Stimulated activated CD8-positive, alpha-beta memory T cell treated with anti-CD3 and anti-CD28 coated beads, Interleukin-7, amount 100 ng/mL, for 4 hours (primary cell): ENCODE measurements at places on chromosomes 2 and 18.

DNA sequence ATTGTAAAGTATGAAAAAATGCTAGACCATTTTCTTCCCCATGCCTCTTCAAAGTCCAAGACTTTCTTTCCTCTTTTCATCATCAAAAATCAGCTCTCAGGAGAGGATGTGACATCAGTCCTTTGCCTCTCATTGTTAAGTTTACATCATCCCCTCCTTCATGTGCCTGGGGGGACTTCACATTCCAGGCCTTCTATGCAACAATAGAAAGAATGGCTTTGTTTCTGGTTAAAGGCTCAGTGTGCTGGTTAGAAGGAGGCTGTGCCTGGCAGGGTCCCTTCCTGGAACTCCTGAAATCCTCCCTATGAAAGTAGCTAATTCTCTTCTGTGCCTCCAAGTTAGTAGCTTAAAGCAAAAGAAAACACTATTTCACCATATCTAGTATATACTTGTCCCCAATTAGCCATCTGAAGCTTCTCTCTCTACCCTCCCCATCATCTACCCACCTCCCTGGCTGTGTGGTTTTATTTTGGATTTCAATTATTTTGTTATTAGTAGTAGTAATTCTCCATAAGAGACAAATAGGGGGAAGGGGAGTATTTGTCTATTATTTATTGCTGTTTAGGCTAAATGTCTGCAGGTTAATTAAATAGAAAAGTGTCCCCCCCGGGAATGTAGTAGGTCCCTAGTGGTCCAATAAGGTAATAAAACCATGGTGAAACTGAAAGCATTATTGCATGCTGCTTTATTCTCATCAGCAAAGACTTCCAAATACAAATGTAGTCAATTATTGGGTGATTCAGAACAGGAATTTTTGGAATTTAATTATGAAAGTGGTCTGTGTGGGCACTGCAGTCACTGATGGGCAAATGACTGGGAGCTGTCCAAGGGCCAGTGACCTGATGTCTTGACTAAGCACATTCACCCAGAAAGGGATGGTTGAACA is 69.0 kb downstream of the CPO start:
- DNase-seq: no peak

DNA sequence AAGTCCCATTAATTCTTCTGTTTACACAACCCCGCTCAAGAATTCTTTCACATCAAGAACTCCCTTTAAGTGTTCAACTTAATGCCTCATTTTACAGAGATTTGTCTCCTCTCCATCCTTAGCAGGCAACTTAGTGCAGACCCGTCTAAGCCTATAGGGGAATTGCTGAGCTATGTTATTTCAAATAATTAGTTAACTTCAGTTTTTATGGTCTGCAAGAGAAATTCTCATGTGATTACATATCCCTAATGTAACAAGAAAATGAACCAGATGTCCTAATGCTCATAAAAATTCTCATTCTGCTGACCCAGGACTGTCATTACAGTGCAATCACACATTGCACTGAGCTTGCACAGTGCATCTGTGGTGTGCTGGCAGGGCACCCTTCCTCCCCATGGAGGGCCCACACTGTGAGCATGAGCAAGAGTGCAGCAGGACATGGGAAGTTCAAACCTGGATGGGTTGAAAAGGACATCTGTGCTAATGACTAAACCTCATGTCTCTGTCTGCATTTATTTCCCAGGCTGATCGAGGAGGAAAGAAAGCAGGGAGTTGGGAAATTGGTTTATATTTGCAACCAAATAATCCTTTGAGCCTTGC is 97.1 kb downstream of the COL5A2 start:
- no peak for DNase-seq

GRCh38 chr2:72695676-72696075 is 130.2 kb downstream of the EXOC6B start:
- DNase-seq: no peak

GRCh38 chr2:208295834-208296233 is 29.8 kb downstream of the PIKFYVE start:
- DNase-seq: no peak

GRCh38 chr2:135190799-135191198 is 138.7 kb downstream of the RAB3GAP1 start:
- DNase-seq: no peak

DNA sequence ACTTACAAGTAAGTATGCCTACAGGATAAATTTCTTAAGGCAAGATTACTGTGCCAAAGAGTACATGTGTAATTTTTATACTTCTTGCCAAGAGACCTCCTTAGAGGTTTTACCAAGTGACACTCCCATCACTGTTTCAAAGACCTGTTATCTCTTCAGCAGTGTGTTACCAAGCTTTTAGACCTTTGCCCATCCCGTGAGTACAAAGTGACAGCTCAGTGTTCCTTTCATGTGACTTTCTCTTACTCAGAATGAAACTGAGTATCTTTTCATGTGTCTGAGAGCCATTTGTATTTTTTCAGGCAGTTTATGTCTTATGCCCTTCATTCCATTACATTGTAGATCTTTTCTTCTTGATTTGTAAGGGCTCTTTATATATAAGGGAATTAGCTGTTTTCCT is 287.5 kb upstream of the SALL3 start:
- DNase-seq: no peak

- no peak for DNase-seq
Observed at GRCh38 chr2:40265602-40266001, 186.3 kb downstream of the SLC8A1 start.

- no peak for DNase-seq
Observed at GRCh38 chr18:68340606-68341005, 374.3 kb downstream of the TMX3 start.

DNA sequence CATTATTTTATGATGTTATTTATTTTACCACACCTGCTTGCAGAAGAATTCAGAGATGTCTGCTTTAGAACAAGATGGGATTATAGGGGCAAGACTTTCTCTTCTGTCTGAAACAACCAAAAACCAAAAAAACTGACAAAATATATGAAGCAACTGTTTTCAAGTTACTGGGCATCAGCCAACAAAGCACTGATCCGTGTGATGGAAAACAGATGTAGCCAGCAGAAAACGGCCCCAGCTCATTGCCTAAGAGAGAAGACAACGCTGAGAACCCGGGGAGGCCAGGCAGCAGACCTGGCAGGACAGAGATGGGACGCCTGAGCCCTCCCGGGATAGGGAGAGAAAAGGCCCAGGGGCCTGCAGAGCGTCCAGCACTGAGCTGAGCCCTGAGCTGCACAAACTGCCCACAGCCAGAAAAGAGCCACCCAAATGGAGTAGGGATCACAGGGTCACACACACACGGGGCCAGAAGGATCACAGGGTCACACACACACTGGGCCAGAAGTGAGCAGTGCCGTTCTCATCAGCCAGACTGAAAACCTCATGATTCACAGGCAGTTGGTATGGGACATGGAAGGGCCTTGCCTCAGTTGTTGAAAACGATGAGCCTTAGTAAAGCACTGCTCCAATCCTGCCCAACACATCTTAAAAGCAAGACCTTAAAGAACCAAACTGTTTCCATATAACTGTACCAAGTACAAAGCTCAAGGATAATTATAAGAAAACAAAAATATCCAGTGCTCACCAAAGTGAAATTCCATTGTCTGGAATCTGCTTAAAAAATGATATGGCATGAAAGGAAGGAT is 12.1 kb downstream of the PXDN start:
- DNase-seq: no peak

DNA sequence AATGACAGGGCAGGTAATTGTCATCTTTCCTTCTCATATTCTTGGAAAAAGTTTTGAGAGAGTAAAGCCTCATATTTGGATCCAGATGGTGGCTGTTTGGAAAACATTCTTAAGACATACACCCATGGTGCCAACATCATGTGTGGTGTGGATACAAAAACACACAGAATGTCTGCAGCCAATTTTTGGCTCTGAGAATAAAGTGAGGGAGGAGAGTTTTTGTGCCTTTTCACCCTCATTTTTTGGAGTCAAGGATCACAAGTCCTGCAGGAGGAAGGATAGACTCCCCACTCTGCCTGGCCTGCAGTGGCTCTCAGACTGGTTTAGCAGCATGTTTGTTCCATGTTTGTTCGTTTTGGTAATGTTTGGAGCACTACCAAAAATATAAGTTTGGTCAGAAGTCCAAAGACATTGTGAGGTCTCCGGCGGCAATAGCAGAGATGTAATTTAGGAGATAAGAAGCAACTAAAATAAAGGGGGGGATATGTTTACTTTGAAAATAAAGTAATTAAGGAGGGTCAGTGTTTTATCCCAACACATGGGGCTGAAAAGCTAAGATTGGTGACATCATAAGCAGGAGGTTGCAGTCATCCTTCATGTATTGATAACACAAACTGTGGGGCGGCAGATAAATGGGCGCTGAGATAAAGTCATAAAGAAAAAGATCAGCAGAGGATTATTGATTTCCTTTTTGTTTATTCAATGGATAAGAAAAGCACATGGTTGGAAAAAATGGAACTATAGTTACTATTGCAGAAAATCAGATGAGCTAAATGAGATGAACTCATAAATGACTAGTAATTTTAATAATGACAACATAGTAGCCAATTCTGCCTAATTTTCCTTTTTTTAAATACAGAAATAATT is 655 bp downstream of the NOSTRIN start:
- no peak for DNase-seq

- no peak for DNase-seq
Observed at GRCh38 chr18:65608471-65608870, 142.3 kb upstream of the CDH7 start.
